Activated CD4-positive, alpha-beta T cell treated with anti-CD3 and anti-CD28 coated beads for 1 hour (primary cell): ENCODE measurements at places on chromosomes 16 and 17.

DNA sequence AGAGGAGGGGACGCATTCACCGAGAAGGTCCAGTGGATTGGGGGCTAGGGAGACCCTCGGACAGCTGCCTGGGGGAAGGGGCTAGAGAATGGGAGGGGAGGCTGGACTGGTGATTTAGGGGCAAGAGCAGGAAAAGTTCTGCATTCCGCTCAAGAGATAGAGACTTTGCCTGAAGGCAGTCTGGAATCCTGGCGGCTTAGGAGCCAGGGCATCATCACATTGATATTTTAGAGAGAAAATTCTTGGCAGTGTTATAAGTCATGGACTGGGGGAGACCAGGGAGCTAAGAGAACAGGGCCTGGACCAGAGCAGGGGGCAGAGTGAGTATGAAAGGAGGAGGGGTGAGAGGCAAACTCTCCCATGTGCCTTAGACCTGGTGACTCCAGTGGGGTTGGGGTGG lies 35.8 kb downstream of the MSI2 start:
- DNase-seq, result no peak

DNA sequence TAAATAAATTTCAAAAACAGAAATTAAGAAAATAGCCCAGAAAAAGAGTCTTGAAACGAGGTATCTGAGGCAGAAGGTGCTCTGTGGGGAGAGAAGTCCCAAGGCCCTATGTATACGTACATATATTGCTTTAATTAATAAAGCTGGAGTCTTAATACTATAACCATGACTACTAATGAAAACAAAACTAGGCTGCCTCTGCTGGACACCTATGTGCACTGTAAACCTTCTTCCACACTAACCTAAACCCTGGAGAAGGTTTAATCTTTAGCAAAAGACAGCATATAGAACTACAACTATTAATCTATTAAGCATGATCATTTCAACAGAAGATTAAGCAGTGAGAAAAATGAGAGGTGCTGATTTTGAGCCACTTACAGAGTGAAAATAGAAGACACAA lies 153.9 kb upstream of the C17orf78 start:
- no peak for DNase-seq

DNA sequence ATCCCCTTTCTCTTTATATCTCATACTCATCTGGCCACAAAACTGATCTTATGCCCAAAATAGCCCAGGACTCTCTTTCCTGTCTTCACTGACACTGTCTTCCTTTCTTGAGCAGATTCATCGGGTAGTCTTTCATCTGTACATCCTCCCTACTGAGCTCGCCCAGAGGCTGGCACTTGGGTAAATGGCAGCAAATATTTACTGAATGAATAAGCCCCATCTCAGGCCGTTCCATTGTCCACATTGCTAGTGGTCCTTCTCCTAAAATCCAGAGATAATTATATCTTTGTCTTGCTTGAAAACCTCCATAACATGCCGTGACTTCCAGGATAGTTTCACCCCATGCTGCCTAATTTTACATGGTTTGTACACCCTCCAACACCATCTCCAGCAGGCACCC lies 158.1 kb upstream of the SDK2 start:
- DNase-seq, result no peak

GRCh38 chr17:11506635-11507034 lies 91.6 kb upstream of the DNAH9 start:
- no peak for DNase-seq

GRCh38 chr17:3744014-3744413 lies 20.3 kb downstream of the HASPIN start:
- no peak for DNase-seq

DNA sequence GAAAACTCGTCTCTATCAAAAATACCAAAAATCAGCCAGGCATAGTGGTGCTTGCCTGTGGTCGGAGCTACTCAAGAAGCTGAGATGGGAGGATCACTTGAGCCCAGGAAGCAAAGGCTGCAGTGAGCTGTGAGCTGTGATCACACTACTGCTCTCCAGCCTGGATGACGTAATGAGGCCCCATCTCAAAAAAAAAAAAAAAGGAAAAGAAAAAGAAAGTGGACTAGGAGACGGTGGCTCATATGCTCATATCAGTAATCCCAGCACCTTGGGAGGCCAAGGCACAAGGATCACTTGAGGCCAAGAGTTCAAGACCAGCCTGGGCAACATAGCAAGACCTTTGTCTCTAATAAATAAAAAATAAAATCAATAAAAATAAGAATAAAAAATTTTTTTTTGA lies 8.8 kb upstream of the SUMO2 start:
- DNase-seq, result no peak

DNA sequence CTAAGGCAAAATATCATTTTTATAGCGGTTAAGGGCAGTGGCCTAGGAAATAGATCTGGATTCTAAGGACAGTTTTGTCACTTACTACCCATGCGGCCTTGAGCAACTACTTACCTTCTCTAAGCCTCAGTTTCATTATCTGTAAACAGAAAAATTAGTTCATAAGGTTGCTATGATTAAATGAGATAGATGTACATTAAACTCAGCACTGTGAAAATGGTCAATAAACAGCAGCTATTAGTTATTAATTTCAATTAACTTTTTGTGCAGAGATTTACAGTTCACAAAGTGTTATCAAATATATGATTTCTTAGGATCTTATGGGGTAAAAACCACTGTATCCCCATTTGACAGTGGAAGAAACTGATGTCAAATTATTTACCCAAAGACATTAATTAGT lies 135.5 kb upstream of the CORO6 start:
- DNase-seq, result no peak

DNA sequence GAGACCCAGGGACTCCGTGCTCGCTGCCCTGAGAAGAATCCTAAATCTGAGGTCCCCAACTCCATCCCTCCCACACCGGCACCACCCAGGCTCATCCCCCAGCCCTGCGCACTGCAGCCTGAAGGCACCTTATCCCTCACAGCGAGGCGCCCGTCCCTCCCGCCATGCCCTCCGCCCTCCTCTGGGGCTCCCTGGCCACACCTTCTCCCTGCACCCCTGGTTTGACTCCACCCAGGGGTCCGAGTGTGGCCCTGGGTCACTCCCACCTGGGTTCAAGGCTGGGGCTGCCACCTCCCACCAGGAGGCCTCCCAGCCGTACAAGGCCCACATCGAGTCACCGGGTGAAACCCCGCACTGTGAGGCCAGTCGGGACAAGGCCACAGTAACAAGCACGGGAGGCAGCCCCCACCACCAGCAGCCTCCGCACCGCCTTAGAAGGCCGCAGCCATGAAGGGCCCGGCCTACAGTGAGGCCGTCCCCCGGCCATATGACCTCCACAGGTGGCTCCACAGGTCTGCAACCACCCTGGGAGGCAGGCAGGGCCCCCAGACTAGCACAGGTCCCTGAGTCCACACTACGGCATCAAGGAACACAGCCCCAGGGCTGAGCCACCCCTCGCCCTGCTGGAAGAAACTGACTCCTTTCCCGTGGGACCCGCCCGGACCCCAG lies 8.3 kb downstream of the HAGH start:
- DNase-seq, result no peak

DNA sequence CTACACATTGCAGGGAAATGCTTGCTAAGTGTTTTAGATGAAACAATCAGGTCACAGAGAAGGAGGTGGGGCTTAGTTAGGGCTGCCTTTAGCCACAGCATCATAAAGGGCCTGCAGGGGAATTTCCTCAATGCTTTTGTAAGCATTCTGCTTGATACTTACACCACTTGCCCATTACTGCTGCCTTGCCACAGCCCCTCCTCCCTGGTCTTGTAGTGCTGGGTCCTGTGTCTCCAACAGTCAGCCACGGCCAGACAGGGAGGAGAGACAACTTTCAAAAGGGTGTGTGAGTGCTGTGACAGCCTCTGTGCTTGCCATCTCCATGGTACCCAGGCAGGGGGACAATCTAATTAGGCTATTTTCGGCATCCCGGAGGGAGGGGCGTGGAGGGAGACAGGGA lies 111.2 kb downstream of the SHISA9 start:
- DNase-seq, result no peak

DNA sequence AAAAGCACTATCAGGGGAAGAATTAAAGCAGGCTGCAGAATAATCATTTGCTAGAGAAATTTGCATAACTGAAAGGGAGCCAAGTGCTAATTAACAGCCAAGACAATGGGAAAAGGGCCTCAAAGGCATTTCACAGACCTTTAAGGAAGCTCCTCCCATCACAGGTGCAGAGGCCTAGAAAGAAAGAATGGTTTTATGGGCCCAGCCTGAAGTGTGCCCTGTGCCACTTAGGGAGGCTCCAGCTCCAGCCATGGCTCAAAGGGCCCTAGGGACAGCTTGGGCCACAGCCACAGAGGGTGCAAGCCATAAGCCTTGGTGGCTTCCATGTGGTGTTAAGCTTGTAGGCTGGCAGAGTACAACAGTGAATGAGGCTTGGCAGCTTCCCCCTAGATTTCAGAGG lies 50.1 kb downstream of the RNF112 start:
- no peak for DNase-seq

DNA sequence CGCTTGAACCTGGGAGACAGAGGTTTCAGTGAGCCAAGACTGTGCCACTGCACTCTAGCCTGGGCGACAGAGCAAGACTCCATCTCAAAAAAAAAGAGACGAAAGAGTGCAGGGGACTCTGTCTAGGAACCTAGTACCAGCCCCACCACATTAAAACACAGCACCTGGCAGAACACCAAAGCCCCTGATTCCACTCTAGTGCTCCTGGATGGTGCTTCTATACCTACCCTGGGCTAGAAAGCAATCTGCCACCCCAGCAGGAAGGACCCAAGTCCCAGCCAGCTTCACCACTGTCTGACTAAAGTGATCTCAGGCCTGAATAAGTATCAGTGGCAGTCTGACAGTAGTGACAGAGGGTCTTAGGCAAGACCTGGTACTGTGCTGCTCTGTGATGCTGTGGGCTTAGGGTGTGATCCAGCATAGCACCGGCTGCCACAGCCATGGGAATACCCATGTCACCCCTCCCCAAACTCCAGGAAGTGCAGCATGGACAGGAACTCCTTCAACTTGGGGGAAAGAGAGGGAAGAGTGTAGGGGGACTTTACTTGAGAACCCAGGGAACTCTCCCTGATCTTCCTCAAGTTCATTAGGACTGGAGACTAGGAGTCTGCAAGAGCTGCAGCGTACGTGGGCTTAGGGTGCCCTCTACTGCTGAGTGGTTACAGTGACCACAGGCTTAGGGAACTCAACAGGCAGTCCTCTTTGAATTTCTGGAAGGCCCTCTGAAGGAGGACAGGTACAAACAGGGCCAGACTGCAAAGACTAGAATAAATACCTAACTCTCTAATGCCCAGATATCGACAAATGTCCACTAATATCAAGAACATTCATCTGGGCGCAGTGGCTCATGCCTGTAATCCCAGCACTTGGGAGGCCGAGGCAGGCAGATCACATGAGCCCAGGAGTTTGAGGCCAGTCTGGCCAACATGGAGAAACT lies 30.0 kb upstream of the RNF43 start:
- DNase-seq, result peak; percentile 34

- no peak for DNase-seq
Measured at GRCh38 chr16:35713762-35714650, 2254.6 kb downstream of the TP53TG3F start.

DNA sequence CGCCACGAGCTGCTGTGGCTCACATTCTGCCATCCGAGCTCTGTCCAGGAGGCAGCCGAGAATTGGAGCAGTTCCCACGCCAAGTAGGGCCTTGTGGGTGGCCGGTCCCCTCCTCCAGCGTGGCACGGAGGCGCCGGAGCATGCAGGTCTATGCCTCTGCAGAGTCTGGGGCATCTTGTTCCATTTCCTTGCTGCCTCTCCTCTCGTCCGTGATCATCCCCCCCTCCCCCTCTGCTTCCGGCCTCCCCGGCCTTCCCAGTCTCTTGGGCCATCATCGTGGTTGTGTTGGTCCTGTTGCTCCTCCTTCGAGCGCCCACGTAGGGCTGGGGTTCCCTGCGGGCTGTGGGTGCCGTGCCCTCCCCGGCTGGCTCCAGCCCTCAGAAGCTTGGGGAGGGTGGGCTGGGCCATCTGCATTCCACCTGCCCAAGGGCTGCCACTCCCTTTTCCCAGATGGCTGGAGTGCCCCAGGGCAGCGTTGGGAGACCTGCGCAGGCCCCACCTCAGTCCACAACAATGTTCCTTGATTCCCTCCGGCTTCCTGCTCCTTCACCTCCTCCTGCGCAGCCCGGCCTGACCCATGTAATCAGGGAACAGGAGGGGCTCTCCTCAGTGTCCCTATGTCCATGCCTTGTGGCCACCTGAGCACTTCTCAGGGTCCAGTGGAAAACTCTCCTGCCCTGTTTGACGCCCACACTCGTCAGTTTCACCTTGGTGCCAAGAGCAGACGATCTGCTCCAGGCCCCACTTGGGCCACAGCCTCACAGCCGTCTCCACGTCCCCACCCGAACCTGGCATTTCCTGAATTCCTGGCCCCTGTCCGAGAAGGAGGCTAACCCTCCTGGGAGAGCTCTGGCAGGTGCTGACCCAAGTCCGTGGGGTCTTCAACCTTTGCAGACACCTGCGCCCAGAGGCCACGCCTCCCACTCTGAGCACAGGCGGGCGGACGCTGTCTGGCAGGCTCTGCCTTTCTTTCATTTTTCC lies 37.1 kb downstream of the BAIAP2 start:
- no peak for DNase-seq

- no peak for DNase-seq
Measured at GRCh38 chr17:43767053-43767712, 8.6 kb upstream of the SOST start.

DNA sequence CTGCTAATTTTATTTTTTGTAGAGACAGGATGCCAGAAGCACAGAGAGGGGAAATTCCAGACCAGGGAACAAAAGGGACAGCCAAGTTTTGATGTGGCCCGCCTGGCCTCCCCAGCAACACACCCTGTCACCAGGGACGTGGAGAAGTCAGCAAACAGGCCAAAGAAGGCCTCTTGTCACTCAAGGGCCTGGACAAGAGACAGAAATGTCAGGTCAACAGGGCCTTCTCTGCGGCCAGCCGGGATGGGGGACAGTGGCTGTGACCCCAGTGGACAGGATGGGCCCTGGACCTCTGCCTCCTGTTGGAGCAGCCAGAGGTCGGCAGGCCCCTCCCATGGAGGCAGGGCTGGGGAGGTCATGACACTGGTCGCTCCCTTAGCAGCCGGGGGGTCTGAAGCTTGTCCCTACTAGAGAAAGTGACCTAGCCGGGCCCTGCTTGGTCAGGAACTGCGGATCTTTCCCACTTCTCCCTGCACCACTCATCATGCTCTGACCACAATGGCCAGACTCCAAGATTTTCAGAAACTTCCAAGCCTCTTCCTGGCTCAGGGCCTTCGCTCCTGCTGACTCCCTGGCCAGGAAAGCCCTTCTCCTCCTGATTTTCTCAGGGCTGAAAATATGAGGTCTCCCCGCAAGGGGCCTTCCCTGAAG lies 9.2 kb upstream of the TVP23A start:
- no peak for DNase-seq

DNA sequence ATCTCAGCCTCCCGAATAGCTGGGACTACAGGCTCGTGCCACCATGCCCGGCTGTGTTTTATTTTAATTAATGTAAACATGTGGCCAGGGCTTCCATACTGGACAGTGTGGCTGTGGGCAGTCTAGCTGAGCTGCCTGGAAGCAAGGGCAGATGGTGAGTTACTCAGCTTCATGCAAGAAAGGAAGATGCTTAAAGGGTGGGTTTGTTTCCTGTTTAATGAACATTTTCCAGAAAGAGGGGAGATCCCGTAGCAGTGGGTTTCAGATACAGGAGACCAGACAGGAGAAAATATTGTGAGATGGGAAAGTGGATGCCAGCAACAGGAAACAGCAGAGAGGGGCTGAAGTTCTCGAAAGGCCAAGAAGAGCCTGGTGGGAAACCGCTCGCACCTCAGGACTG lies 7.3 kb downstream of the MAPK8IP3 start:
- no peak for DNase-seq
